Frontal cortex (tissue), 4 donors: ENCODE measurements at places on chromosomes 1 and 21. TPM values are rescaled to one million over a fixed set of nuclear protein-coding genes. Genes with fewer than 3 reads are reported as not detected.

The LCE1E gene
- total RNA-seq: not detected

The ATAD3C gene
- total RNA-seq: not detected

The CLEC20A gene
- total RNA-seq: not detected

The PARP1 gene
- 115 TPM for total RNA-seq

The ACKR1 gene
- 0.41 TPM for total RNA-seq

The CYP4Z1 gene
- total RNA-seq: 0.41 TPM

The ITLN1 gene
- total RNA-seq: not detected

DNA sequence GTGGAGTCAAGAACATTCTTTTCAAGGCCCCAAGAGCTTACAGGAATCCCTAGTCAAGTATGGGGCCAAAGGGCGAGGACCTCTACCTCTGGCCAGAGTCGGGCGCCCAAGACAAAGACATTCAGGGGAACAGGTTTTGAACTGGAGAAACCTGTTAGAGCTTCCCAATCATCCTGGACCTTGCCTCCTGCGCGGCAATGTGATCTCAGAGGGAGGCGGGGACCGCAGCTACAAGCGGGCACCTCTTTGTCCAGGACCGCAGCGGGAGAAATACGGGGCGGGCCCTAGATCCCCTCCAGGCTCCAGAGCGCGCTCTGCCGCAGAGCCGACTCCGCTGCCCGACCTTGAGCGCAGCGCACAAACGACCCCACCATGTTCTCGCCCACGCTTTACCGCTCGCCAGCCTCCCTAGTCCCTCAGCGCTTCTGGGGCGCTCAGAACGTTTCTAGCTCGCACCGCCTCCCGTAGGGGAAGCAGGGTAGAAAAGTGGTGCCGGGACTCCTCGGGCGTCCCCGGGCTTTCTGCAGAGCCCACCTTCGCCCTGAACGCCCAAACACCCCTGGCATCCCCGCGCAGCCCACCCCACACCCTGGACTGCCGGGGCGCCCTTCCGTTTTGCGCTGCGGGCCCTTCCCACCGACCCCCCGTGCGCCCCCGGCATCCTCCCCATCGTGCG, 28.1 kb downstream of the RABIF start:
- no peak for DNase-seq

GRCh38 chr1:32797456-32797855, 19.7 kb downstream of the YARS1 start:
- DNase-seq: no peak

- DNase-seq: no peak
Observed at GRCh38 chr1:183363972-183364371, 54.2 kb downstream of the NMNAT2 start.

DNA sequence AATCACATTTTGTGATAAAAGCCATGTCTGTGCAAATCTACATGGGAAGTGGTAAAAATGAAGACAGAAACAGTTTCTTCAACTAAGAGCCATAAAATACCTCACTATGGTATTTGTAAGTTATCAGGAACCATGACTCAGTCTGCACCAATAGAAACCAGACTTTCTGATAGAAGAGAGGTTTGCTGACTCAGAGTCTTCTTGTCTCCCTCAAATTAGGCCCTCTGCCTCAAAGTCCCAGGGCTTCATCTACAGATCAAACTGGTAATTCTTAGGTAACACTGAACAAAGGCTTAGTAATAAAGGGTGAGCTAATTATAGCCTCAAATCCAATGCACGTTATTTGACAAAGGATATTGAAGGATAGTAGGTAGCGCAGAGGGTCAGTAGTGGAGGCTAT, 30.9 kb upstream of the SSX2IP start:
- DNase-seq: no peak

DNA sequence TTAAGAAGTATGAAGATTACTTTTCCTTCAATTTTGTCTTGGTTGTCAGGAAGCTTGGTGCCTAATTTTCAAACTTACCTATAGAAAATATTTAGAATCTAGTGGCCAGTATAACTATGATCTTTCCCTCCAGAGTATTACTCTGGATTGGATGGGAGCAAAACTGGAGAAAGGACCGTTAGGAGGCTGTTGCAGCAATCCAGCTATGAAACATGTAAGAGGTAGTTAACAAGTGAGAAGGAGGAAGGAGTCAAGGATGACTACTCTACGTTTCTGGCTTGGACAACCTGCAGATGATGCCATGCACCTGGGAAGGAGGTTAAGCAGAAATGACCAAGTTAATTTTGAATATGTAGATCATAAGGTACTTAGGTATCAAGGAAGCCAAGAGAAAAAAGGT, 3.5 kb upstream of the ACP6 start:
- DNase-seq: no peak

GRCh38 chr1:233427907-233428306, 100.4 kb downstream of the MAP3K21 start:
- DNase-seq: no peak

GRCh38 chr1:236762410-236762809, 32.7 kb upstream of the MTR start:
- no peak for DNase-seq

DNA sequence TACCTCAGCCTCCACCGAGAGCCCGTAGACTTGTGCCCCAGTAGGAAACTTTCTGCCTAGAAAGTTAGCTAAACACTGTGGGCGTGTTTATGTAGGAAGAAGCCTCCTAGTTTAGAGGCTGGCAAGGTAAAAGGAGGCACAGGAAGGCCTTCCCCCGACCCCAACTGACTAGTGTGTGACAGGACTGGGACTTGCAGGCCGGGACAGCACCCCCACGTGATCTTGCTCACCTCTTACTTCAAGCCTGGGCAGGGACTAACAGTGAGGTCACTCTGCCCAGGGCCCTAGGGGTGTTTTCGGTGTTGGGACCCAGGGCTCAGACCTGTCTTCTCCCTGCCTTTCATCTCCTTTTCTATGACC, 392 bp upstream of the TAGLN2 start:
- DNase-seq: no peak

DNA sequence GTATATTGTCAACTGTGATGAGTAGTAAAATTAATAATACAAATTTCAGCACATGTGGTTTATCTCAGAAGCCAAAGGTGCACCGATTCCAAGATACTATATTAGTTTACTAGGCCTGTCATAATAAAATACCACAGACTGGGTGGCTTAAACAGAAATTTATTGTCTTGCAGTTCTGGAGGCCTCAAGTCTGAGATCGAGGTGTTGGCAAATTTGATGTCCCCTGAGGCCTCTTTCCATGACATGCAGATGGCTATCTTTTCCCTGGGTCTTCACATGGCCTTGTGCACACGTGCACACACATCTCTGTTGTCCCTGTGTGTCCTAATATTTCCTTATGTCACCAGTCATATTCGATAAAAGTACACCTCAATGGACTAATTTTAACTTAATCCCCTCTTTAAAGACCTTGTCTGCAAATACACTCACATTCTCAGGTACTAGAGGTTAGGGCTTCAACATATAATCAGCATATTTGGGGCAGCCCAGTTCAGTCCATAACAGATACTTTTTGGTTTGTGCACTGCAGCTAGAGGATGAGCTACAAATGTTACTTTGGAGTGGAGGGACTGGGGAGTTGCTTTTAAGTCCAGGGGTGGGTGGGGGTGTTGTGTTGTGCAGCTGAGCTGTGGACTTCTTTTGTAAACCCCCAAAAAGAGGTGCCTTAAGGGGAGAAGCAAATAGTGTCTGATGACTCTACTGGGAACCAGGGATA, 21.4 kb downstream of the TSNAX start:
- no peak for DNase-seq

GRCh38 chr1:17544776-17545350, 5.4 kb downstream of the ARHGEF10L start:
- no peak for DNase-seq

GRCh38 chr1:220013497-220013896, 32.8 kb downstream of the EPRS1 start:
- DNase-seq: no peak

DNA sequence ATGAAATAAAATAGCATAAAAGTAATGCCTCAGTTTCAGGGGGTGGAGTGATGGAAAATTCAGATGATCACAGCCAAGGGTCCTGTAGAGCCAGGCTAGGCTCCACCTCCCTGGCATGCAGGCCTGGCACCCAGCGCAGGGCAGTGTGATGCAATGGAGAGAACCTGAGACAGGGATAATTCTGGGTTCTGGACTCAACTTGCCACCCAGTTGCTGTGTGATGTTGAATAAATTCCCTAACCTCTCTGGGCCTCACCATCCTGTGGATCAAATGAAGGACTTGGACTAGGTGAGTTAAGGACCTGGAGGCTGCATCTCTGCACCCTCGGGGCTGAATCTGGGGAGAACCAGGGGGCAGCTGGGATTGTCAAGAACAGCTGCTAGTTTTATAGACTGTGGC, 17.0 kb downstream of the PADI2 start:
- DNase-seq: no peak
